Brain pericyte (primary cell): ENCODE measurements at places on chromosomes 2 and 18.

DNA sequence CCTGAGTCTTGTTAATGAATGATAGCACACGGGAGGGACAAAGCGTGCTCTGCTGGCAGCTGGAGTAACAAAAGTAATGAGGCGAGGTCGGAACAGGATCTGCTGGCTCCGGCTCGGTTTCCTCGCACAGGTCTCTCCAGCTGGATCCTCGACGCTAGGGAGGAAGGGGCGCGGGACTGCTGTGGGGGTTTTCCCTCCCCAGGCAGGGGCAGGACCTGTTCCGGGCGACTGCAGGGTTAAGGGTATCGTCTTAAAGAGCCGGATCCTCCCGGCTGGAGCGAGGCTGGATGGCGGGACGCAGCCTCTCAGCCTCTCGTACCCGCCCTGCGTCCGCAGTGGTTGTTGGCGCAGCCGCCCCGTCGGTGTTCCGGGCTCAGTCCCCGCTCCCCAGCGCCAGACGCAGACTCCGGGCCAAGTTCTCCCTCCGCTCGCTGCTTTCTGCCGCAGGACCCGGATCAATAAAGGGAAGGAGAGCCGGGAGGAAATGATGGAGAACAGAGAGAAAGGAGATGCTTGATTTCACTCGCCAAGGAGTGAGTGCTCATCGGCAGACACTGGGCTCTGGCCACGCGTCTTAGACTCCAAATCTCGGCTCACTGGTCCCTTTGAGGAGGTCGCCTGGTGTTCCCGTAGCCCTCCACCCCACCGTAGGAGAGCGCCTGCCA, 1.1 kb upstream of the LIPG start:
- no peak for DNase-seq

DNA sequence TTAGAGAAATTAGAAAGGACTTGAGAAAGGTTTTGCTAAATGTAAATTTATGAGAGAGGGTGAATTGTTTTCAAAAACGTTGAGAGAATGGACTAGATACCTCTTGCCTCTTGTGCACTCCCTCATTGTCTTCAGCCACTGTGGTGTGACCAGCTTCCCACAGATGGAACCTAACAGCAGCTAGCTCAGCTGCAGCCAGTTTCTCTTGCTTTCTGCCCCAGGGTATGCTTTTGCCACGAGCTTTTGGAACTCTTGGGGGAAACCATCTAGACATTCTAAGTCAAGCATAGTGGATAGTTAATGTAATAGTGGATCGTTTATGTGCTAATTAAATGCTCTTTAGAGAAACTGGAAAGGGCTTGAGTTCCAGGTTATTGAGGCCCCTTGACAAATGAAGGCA, 288.2 kb downstream of the CTNNA2 start:
- DNase-seq = no peak

DNA sequence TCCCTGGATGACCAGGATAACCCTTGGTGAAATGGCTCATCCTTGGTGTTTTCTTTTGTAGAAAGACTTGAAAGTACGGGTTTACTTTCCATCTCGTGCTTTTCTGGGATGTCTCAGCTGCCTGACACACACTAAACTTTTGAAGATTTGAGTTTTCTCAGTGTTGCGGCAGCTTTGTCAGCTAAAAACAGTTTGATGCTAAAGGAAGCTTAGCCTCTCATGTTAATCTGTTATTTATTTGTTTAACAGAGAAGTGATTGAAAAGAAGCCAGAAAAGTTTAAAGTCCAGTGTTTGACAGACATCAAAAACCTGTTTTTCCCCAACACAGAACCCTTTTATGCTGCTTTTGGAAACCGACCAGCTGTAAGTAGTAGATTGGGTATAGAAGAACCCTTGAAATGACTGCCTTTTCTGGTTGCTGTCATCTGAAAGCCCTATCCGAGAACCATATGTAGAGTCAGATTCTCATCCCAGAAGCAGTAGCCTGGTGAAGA, 72.8 kb downstream of the LPIN1 start:
- DNase-seq = no peak

- no peak for DNase-seq
Observed at GRCh38 chr2:187442378-187442777, 5.7 kb downstream of the CALCRL start.

GRCh38 chr18:76461692-76462325, 33.2 kb downstream of the ZNF516 start:
- no peak for DNase-seq

DNA sequence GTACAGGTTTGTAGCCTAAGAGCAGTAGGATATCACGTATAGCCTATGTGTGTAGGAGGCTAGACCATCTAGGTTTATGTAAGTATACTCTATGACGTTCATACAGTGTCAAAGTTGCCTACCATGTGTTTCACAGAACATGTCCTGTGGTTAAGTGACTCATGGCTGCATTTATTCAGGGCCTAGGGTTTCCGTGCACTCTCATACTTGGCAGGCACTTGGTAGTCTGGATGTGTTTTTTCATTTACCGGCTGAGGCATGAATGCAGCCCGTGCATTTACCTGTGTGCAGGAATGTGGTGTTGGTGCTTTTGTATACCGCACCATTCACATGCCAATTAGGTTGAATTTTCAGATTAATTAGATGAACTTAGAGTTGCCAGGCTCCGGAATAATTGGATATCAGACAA, 43.4 kb downstream of the MYL12B start:
- peak; percentile 75 for DNase-seq

GRCh38 chr2:119864318-119864717, 104.6 kb downstream of the PTPN4 start:
- no peak for DNase-seq

- DNase-seq = no peak
Observed at GRCh38 chr2:50719837-50720696, 311.9 kb downstream of the NRXN1 start.

- DNase-seq = no peak
Observed at GRCh38 chr2:221570321-221570935, 1.7 kb downstream of the EPHA4 start.

DNA sequence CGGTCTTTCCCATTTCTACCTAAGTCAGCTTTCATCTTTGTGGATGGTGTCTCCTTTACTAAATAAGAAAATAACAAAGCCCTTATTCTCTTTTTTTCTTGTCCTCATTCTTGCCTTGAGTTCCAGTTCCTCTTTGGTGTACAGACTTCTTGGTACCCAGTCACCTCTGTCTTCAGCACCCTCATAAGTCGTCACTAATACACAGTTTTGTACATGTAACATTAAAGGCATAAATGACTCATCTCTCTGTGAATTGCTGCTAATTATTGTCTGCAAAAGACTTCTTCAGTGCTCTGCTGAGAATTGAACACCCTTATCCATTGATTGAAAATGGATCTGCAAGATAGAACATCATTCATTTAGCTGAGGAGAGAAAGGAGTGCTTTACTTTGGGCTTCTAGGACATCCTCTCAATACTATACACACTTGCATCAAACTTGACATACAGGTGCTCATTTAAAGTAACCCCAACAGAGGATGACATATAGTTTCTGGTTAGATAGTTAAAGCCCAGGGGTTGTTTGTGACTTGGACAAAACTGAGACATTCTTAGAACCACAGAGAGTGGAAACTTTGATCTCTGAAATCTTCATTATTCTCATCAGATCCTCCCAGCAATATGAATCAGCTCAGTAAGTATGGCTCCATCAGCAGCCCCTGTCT, 97.0 kb downstream of the XRCC5 start:
- no peak for DNase-seq

DNA sequence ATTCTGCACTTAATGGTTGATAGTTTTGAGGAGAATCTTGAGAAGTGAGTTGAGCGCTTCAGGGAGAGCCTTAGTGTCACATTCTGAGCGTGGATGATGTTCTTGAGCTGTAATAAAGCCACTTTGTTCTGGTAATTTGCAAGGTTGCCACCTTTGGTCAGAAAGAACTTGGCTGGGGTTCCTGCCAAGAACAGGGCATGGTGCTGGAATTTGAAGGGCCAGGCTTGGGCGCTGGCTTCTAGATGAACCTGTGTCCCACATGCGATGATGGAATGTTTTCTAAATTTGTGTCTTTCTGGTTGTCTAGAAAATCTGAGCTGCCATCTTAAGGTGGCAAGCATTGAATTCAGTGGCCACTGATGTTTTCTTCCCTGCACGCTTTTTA, 124.1 kb upstream of the EML6 start:
- no peak for DNase-seq

- DNase-seq = no peak
Observed at GRCh38 chr2:168997794-168998193, 33.3 kb downstream of the ABCB11 start.

DNA sequence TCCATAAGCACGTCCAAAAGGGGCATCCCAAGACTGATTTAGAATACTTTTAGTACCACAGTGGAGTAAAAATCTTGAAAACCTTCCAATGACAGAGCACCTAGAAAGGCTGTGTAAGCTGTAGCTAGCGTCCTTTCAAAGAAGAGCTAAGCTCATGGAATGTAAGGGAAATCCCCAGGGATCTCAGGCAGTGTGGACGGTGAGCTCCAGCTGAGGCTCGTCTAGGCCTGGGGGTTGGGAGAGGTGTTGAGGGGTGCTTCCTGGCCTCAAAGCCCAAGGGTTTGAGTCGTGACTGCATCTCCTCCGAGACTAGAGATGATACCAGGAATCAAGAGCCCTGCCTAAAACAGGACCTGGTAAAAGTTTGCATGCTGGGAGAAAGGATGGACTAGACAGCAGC, 7.6 kb downstream of the CTIF start:
- no peak for DNase-seq

DNA sequence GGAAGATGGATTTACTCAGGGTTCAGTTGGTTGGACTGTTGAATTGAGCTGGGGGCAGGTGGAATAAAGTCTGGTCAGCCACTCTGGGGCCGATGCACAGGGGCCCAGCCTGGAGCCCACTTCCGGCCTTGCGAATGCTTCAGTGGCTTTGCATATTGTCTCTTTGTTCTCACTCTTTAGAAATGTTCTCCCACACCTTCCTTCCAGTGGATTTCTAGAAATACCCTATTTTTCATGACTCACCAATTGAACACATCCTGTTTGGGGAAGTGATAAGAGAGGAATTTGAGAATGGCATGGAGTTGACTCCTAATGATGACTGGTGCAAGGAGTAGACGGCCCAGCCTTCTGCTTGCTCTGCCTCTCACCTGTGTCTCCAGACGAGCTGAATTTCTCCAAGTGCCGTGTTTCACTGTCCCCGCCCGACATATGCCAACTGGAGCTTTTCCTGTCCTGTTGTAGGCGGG, 28.1 kb downstream of the ASAP2 start:
- DNase-seq = no peak

- peak; percentile 51 for DNase-seq
Observed at GRCh38 chr18:45212181-45213039, 402.9 kb upstream of the SLC14A2 start.

DNA sequence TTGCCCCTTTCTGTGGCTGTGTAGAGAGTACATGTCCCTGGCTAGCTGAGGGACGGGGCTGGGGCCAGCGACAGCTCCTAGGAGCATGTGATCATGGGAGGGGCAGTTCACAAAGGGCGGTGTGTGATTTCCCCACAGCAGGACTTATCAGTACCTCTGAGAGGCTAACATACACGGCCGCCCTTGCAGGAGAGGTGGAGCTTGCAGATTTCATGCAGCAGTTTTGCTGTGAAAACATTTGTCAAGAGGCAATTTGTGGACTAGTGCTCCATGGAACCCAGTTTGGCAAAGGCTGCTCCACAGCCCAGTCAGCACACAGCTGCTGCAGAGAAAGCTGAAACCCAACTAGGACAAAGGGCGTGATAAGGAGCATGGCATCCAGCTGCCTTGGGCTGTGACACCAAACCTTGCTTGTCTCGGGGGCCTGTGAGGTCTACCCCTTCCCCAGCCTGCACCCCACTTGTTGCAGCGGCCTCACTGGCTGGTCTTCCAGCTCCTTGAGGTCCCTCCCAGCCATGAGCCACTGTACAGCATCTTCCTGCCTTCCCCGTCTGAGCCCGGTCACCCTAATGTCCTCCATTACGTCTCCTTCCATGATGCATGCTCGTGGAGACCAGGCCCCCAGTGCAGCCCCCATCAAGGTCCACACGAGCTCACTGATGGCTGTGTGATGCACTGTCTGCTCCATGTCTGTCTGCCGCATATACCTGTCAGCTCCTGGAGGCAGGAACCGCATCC, 121.4 kb upstream of the HDAC4 start:
- no peak for DNase-seq

- DNase-seq = no peak
Observed at GRCh38 chr2:3638456-3638810, 19.6 kb upstream of the ALLC start.

DNA sequence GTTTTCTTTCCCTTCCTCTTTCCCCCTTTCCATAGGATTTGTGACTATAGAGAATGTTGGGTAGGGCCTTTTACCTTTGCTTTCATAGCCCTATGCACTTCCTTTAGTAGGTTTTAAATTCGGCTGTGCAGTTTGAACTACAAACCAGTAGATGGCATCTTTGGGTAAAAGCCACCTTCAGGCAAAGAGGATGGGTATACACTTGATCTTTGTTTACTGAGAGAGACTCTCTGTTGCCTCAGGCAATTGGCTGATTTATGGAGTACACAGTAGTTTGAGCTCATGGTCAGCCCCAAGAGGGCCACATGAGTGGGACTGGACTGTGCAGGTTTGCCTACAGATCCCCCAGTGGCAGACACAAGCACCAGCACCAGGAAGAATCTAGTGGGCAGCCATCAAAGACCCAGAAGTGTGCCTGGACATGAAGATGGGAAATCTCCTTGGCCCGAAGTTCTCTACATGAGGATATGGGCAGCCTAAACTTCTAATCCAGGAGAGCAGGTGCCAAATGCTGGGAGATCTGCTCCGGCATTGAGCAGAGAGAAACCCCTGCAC, 1304.3 kb upstream of the DDX18 start:
- DNase-seq = no peak

GRCh38 chr18:39698436-39698835, 2132.8 kb upstream of the CELF4 start:
- no peak for DNase-seq

GRCh38 chr2:50480507-50480906, 551.4 kb downstream of the NRXN1 start:
- no peak for DNase-seq

DNA sequence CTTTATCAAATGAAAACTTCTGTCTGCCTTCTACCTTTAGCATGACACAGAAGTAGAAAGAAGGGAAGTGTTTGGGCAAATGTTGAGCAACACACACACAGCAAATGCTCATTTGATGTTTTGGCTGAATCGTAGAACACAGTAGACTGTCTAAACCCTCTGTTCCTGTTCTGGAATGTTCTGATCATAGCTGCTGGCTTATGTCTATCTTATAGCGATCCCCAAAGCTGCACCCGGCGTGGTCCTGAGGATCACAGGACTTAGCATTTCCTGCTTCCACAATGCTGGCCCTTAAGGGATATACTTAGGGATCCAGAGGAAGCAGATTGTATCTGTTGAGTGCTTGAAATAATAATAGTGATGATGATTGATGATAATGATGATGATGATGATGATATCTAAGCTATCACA, 15.2 kb downstream of the GNLY start:
- no peak for DNase-seq

DNA sequence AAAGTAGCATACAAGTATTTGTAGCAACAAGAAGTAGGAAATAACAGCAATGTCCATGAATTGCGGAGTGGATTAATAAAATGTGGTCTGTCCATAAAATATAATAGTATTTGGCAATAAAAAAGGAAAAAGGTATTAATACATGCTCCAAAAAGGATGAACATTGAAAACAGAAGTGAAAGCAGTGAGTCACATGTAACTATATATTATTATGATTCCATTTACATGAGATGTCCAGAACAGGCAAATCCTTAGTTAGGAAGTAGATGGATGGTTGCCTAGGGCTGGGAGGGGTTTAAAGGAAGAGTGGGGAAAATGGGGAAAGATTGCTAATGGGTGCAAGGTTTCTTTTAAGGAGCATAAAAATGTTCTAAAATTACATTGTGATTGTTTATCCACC, 44.5 kb downstream of the CCDC74A start:
- DNase-seq = no peak

GRCh38 chr2:24163601-24164000, 11.3 kb upstream of the FAM228A start:
- DNase-seq = no peak

GRCh38 chr2:189608795-189609422, 28.3 kb upstream of the SLC40A1 start:
- DNase-seq = no peak
